ENCODE measurements at places on chromosomes 2 and 18.

- DNase-seq = no peak
These were observed 394.0 kb upstream of the HNRNPA3 start for GRCh38 chr2:176818617-176819016.

- DNase-seq = no peak
These were observed 819 bp downstream of the ANKRD44 start for GRCh38 chr2:197309691-197310231.

- no peak for DNase-seq
These were observed 340.4 kb downstream of the NRXN1 start for GRCh38 chr2:50691513-50691912.

DNA sequence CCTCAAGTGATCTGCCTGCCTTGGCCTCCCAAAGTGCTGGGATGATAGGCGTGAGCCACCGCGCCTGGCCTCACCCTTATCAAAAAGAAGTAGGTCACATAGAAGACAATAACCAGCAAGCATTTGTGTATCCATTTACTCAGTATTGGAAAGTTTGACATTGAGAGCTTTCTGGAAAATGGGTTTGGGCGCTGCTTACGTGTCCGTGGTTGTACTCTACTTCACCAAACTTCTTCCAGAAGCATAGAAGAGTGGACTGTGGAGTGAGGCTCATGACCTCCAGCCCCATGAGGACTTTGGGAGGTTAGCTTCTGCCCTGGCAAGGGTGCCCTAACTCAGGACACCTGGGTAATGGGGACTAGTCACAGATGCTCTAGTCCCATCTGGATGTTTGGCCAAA is 3.7 kb upstream of the ODC1 start:
- no peak for DNase-seq

DNA sequence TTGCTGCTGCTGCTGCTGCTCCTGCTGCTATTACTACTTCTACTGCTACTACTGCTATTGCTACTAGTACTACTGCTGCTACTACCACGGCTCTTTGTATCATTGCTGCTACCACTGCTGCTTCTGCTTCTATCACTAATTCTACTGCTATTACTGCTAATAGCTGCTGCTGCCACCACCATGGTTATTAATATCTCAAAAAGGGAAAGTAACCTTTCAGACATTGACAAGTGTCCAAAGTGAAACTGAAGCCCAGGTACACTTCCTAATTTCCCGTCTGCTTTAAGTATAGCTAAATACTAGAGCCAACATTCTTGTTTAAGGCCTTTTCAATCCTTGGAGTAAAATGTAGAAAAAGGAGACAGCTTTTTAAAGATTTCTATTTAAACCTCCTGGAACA is 45.4 kb upstream of the EHBP1 start:
- no peak for DNase-seq

DNA sequence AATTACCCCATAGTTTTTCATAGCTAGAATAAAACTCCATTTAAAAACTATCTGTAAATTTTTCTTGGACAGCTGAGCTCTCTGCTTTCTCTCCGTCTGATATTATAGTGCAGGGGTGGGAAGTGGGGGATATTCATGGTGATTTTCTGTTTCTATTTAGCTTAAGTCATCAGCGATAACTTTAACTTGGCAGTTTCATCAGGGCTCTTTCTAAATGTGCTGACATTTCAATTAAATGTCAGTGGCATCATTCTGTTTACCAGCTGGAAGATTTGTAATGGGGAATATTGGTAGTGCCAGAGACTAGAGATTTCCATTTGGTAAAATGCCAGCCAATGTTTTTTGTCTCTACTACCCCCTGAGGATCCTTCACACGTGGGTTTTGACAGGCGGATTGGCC is 53.5 kb upstream of the CAPN13 start:
- no peak for DNase-seq

GRCh38 chr2:198545411-198545810 is 741.0 kb downstream of the PLCL1 start:
- DNase-seq = no peak

DNA sequence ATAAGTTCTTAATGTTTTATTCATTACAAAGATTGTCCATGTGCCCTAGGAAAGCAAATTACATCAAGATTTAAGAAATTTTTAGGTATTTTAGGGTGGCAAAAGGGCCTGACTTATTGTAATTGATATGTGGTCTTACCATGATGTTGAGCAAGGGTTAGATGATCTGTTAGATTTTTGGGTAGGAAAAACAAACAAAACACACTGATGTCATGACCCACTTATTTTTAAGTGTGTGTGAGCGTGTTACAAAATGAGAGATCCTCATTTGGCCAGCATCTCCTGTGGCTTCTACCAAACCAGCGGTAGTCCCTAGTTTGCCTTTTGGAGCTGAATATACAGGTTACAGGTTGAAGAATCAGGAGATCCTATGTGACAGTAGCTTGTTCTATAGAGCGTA is 89.8 kb upstream of the ITGB6 start:
- DNase-seq = no peak

- DNase-seq = no peak
These were observed 57.6 kb upstream of the ZNF519 start for GRCh38 chr18:14189858-14190257.

GRCh38 chr2:100397118-100397860 is 20.2 kb downstream of the CHST10 start:
- DNase-seq = no peak

- DNase-seq = peak; percentile 76
These were observed at the start of gene LPIN1 for GRCh38 chr2:11746376-11746806. Gene LPIN1 (plus strand): TSS chr2:11746632. CDS start chr2:11765542, 18,910 bp downstream.

- DNase-seq = no peak
These were observed 86.5 kb downstream of the STK39 start for GRCh38 chr2:168160897-168161296.

DNA sequence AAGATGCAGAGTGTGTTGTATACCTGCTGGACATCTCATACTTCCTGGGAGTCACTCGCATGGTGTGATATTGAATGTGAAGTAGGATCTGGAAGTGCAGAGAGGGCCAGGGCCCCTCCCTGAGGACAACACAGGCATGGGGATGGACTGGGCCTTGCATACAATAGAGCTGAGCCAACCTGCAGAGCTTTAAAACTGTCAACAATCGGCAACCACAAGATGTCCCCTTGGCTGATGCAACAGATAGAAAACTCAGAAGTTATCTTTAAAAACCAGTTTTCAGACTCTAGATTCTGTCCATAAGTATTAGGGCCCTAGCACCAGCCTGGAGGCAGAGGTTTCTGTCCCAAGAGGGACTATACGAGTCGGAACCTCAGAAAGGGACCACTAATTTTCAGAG is 19.7 kb downstream of the EVA1A start:
- no peak for DNase-seq

DNA sequence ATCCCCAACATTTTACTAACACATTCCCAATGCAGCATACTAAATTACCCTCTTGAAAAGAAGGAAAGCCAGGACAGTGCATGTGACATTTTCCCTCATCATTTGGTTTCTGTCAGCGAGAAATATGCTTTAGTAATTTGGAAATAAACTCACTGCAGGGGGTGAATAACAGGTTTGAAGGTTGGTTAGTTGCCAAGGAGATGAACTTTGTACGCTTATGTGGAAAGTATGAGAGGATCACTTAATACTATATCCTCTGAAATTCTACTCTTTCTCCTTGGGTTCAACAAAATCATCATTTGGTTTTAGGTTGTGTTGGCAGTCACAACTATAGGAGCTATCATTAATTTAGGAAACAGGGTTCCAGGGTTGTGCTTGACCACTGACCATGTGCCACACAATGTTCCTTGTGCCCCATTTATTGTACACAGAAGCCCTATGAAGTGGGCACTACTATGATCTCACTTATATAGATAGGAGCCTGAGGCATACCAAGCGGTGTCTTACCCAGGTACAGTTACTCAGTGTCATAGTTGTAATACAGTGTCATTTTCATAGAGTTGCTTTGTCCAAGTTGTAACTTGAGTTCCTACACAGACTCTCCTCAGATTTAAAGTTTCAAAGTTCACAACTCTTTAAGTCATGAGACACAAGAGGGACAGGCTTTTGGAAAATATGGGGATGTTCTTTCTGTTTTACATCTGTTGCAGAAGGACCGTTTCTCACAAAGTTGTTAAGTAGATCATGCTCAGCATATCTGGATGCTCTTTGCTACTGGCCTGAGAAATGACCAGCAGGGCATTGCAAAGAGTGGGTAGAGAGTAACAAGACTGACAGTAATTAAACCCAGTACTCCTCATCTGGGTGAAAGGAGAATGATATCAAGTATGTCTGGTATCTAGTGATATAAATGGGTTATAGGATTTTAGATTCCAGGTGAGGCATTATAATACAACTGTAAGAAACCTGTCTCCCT is 91.8 kb downstream of the MAP4K4 start:
- DNase-seq = no peak

GRCh38 chr2:56108806-56109205 is 75.0 kb upstream of the CCDC85A start:
- DNase-seq = no peak

DNA sequence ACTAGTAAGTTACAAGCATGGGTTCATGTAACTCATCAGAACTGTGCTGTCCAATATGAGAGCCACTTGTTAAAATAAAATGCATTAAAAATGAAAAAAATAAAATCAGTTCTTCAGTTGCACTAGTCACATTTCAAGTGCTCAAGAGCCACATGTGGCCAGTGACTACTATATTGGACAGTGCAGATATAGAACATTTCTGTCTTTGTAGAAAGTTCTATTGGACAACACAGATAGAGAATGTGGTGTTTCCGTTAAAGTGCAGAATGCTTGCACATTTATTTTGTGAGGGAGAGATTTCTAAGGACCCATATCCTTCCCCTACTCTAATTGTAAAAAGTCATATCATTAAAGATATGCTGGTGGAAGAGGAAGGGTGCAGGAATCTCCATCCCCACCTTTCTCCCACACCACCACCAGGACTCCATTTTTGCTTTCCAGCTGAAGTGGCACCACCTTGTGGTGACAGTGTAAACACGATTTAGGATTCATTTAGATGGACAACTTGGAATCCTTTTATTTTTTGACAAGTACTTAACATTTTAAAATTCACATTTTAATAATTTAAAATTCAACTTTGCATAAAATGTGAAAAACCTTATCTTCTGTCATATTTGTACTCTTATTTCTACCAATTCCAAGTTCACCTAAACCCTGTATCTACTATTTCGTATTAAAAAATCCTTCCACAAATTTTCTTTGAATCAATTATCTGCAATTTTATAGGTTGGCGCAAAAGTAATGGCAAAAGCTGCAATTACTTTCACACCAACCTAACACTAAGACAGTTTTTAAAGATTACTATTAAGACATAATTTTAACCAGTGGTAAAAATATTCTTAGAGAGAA is 9.4 kb upstream of the CD302 start:
- DNase-seq = no peak

DNA sequence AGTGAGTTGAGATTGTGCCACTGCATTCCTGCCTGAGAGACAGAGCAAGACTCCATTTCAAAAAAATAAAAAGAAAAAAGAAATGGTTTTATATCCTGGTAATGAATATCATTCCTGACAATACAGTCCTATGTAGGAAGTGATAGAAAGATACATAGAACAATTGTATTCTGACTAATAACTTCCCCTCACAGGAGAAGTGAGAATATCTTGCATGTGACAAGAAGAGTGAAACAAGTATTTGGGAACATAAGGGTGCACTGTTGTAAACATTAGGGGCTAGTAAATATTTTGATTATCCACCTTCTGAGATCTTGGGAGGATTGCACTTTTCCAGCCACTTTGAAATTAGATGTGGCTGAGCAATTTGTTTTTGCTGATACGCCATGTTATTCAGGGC is 40.7 kb downstream of the KLHL14 start:
- no peak for DNase-seq

- no peak for DNase-seq
These were observed 1860.6 kb upstream of the PIK3C3 start for GRCh38 chr18:40094441-40094840.

- no peak for DNase-seq
These were observed 55.8 kb downstream of the SLC8A1 start for GRCh38 chr2:40396124-40396523.
